ENCODE measurements at places on chromosomes 6 and 20.

DNA sequence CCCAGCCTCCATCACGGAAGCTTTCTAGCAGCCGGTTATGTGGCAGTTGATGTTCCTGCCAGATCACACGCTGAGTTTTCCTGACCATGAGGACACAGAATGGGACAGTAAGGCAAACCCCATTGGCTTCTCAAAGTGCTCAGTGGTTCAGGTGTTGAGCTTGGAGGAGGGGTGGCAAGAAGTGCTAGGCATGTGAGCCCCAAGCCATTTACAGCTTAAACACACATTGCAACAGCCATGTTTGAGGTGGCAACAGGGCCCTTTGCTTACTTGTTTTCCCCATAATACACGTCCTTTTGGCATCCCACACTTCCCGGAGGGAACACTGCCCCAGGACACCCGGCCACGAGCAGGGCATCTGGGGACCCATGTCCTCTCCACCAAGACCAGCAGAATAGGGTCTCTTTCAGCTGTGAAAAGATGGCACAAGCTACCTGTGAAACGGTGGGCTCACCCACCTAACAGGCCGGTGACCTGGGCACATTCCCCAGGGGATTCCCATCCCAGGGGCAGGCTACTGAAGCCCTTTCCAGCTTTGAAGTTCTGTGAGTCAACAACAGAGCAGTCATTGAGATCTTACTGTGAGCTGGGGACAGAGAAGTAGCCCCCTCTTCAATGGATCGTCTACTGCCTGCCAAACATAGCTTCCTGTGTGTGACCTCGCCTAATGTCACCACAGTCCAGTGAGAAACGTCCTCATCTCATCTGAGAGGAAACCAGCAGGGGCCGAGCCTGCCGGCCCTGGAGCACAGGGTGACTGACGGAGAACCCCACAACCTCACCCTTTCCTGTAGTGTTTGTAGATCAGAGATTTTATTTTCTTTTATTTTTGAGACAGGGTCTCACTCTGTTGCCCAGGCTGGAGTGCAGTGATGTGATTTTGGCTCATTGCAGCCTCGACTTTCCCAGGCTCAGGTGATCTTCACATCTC lies 4.0 kb upstream of the TLDC2 start:
- no peak for DNase-seq

GRCh38 chr20:19995220-19995863 lies 21.8 kb upstream of the NAA20 start:
- peak; percentile 14 for DNase-seq

DNA sequence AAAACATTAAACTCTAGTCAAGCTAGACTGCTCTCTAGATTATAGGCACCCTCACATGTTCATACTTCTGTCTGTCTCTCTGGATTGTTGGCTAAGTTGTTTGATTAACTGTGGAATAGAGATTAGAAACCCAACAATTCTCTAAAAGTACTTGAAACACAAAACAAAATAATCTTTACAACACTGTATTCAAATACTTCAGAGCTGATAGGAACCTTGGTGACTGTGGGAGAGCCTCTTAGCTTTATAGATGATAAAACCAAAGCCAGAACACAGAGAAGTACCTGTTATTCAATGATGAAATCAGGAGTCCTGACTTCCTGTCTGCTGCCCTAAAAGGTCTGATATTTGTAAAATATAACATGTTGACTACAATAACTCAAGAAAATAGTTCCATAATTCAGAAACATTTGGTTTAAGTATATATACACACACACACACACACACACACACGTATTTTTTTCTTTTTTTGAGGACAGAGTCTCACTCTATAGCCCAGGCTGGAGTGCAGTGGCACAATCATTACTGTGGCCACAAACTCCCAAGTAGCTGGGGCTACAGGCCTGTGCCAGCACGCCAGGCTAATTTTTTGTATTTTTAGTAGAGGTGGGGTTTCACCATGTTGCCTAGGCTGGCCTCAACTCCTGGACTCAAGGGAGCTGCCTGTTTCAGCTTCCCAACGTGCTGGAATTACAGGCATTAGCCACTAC lies 222.0 kb downstream of the FUT9 start:
- no peak for DNase-seq

- no peak for DNase-seq
Measured at GRCh38 chr6:165920896-165921671, 246.6 kb downstream of the TBXT start.

- DNase-seq: no peak
Measured at GRCh38 chr6:168994956-168995355, 258.7 kb downstream of the THBS2 start.

DNA sequence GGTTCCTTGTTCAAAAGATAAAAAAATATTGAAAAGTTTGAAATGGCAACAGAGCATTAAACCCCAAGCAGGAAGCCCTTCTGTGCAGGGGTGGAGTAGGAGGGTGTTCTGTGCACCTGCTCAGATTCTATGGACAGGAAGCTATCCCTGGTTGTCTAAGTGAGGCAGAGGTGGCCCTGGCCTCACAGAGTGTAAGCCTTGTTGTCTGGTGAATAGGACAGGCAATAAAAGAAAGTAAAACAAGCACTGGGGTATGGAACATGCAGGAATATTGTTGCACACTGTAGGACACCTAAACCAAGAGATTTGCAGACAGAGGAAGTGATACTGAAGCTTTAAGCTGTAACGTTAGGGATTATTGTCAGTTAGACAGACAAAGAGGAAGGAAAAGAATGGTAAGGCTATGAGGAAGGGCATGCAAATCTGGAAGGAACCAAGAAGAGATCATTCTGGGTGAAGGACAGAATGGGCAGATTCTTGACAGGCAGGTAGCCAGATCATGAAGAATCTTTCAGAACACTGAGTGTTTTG lies 66.8 kb downstream of the TBC1D7 start:
- DNase-seq: no peak

DNA sequence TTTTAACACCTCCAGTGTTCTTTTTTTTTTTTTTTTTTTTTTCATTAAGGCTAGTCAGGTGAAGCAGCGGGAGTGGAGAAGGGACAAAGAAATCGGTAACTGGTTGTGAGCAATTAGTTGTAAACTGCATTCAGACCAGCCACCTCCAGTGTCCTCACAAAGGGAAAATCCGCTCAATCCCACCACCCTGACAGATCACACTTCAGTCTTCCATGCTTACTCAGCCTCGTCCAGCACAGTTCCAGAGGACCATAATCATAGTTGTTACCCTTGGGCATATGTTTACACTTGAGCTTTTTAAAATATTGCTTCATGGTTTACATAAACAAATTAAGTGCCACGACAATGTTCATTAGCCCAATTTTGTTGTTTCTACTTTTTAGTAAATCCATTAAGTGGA lies 10.2 kb downstream of the DYNLRB1 start:
- no peak for DNase-seq

- DNase-seq: no peak
Measured at GRCh38 chr6:2560917-2561698, 189.6 kb downstream of the MYLK4 start.

All from stimulated activated CD4-positive, alpha-beta T cell treated with anti-CD3 and anti-CD28 coated beads, TNF-alpha, amount 100 ng/mL, for 24 hours (primary cell).